ENCODE measurements at places on chromosomes 2 and 18.

DNA sequence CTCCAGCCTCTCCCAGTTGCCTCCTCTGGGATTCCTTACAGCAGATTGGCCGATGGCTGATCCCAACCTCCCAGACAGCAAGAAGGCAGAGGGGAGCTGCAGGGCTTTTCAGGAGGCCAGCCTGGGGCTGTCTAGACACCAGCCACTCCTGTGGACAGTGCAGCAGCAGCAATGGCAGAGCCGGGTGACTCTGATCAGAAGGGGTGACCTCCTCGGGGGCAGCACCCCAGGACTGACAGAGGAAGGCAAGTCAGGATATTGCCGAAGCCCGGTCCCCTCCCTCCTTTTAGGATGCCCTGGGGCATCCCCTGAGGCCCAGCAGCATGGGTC is 84.5 kb downstream of the INHBB start:
- DNase-seq, result no peak

DNA sequence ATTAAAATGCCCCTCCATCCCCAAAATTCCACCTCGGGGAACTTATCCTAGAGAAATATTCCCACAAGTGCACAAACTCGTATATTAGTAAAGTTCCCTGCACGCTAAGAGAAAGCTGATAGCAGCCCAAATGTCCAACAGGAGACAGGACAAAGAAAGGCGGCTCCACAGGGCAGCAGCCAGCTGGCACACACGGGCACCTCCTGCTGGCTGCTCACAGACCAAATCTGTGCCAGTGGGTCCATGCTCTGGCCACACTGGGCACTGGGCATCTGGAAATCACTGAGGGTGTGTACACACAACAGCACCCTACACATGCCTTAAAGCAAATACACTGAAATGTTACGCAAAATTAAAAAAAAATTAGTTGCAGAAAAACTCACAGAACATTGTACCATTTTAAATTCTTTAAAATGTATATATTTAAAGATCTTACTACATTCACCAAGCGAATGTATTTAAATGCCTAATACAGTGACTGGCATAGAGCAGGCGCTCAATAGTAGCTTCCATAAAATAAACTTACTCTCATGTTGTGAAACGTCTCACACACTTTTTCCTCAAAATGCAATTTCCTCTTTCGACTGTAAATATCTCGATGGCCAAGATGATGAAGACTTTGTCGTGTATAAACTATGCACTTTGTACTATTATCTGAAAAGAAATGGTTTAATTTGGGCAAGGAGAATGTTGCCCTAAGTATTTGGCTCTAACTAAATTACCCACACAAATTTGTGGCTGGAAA is 19.4 kb downstream of the ZNF516 start:
- no peak for DNase-seq

DNA sequence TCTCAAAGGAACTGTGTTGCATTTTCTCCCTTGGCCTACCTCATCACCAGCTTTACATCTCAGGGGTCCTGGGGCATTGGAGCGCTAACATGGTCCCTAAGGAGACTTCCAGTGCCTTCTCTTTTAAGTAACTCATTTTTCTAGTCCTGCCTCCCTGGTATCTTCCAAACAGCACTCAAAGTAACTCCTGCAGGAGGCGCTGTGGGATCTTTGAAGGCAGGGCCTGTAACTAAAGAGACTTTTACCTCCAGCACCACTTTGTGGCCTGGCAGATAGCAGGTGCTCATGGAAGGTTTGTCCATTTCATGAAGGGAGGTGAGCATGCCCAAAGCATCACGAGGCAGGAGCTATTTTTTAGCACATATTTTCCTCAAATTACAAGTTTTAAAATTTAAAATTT is 411.0 kb upstream of the GYPC start:
- no peak for DNase-seq

DNA sequence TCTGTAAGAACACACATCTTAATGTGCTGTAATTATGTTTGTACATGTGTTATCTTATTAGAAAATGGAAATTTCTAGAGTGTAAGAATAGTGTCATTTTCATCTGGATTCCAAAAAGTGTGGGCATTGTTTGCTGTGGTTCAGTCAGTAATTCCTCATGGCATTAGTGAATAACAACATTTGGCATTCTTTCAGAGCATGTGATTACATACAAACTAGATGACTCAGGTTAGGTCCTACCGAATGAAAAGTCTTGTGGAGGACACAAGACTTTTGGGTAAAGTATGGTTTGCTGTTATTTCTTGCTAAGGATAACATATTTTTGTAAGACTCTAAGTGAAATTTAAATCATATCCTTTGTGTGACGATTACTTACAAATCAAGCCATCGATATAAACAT is 593.1 kb upstream of the NRXN1 start:
- DNase-seq, result no peak

- no peak for DNase-seq
Measured at GRCh38 chr2:203796248-203797010, 71.1 kb upstream of the CTLA4 start.

DNA sequence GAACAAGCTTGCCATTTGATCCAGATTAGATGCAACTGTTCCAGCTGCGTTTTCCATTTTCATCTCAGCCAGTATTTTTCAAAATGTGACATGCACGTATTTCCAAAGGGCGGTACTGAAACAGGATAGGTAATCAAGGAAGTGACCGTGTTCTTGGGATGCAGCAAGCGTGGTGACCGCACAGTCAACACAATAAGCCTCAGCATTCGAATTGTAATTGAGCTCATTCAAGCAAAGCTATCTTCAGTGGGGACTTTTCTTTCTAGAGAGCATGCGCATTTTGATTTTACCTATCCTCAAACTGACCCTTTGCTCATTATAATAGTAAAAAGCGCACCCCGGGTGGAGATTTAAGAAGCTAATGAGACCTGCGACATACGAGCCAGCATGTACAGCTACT is 3.4 kb upstream of the ALPP start:
- DNase-seq, result no peak

GRCh38 chr18:11826836-11827235 is 24.4 kb upstream of the CHMP1B start:
- no peak for DNase-seq

GRCh38 chr18:28816155-28816554 is 639.2 kb upstream of the CDH2 start:
- DNase-seq, result no peak

DNA sequence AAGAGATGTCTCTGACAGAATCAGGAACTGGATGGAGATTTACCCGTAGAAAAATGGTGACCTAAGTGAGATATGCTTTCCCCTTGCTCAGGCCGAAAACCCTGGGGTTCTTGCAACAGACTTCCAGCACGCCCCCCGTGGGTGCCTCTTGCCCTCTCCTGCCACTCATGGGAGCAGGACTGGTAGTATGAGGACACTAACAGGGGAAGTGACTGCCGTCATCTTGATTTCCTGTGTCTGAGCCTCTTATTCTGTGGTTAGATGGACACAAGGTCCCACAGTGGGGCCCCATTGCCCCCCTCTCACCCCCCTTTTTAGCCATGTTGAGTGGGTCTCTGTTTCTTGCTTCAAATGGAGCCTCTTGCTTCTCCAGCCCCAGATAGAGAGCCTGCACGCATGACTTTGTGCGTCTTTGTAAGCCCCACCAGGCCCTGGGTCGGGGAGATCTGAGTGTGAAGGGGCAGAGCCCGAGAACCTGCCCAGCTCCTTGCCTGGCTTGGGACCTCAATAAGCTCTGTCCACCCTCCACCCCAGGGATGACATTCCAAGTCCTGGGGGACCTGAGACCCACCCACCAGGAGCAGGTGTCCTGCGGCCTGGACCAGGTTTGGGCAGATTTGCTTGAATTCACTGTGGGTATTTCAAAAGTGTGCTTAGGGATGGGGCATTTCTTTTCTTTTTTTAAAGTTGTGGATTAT is 12.6 kb downstream of the GNLY start:
- DNase-seq, result no peak

GRCh38 chr2:36492216-36492945 is 105.6 kb downstream of the FEZ2 start:
- DNase-seq, result no peak

Measured in vagina (tissue), 2 donors.